Activated CD8-positive, alpha-beta memory T cell treated with anti-CD3 and anti-CD28 coated beads for 24 hours (primary cell): ENCODE measurements at places on chromosomes 12 and 14.

- no peak for DNase-seq
Measured at GRCh38 chr12:101782273-101782731, 43.0 kb upstream of the SYCP3 start.

GRCh38 chr12:124871297-124871696, 7.6 kb upstream of the SCARB1 start:
- no peak for DNase-seq

DNA sequence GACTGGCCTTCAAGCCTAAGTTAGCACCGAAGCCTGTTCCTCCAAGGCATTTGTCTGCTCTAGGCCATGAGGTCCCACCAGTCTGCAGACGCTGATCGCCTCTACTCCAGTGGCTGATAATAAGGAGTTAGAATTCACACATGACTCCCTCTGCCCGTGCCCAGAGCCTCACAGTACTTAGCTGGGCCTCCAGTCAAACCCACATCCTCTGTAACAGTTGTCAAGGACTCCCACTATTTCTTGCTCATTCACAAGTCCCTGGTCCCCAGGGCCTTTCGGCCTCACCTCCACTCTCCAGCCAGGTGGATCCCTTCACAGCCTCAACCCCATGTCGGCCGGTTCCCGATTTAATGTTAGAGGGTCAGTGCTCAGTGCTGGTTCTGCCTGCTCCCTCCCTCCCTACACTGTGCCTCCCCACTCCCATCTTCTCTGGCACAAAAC, 6.3 kb upstream of the KRT5 start:
- DNase-seq = peak; percentile 51

DNA sequence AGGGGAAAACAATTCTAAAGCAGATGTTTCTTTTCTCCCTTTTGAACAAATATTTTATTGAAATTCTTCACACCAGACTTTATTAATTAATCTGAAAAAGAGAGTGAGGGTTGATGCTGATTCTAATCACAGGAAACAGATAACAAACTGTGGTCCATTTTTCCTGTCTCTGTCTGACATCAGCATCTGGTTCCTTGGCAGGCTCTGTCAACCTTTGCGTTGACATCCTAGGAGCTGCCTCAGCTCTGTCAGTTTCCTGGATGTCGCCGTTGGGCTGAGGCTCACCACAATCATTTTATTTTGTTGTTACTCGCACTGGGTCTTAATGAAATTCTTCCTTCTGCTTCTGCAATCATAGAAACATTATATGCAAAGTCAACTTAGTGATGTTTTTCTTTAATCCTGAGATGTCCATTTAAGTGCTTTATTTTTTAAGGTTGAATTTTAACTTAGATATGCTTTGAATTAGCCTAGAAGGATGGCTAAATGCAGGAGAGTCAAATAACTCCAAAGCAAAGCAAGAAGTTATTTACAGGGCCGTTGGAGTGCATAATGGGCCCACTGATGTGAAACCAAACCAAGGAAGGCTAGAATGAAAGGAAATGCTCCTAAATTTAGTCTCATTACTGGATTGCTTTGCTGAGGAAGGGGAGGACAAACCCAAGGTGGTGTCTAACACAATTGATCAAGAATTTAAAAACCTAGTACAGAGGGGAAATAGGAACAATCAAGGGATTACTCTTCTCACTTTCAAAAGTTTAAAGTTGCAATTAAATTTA, 542.4 kb downstream of the FLRT2 start:
- no peak for DNase-seq

GRCh38 chr14:66401449-66402095, 84.6 kb upstream of the CCDC196 start:
- no peak for DNase-seq

DNA sequence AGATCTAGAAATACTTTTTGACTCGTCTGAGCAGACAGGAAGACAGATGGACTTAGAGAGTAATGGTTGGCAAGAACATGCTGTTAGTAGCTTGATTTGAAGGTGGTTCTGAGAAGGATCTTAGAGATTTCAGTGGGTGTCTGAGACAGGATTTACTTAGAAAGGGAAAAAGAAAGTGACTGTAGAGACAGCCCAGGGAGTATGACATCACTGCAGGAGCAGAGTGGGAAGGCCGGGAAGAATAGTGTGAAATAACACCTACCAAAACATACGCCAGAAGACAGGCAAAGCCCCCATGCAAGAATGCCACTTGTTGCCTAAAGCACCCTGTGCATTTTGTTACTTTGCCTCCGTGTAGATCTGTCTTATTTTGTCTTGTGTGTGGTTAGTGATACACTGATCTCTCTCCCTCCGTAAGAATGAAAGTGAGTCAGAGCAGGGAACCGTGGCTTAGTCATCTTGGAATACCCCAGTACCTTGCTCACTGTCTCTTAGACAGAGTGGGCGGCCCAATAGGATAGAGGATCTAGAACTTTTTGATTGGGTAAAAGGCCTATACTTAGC, 161.3 kb upstream of the IFNG-AS1 start:
- peak; percentile 65 for DNase-seq

- DNase-seq = no peak
Measured at GRCh38 chr12:112938751-112939150, 477 bp downstream of the OAS3 start.

GRCh38 chr14:52458721-52459085, 93.6 kb downstream of the TXNDC16 start:
- DNase-seq = no peak

- no peak for DNase-seq
Measured at GRCh38 chr14:22814941-22815713, at the start of gene SLC7A7. Gene SLC7A7 (minus strand): TSS chr14:22815435. CDS start chr14:22813398, 2,037 bp downstream.

GRCh38 chr12:47276621-47277309, 197.0 kb upstream of the AMIGO2 start:
- DNase-seq = no peak

DNA sequence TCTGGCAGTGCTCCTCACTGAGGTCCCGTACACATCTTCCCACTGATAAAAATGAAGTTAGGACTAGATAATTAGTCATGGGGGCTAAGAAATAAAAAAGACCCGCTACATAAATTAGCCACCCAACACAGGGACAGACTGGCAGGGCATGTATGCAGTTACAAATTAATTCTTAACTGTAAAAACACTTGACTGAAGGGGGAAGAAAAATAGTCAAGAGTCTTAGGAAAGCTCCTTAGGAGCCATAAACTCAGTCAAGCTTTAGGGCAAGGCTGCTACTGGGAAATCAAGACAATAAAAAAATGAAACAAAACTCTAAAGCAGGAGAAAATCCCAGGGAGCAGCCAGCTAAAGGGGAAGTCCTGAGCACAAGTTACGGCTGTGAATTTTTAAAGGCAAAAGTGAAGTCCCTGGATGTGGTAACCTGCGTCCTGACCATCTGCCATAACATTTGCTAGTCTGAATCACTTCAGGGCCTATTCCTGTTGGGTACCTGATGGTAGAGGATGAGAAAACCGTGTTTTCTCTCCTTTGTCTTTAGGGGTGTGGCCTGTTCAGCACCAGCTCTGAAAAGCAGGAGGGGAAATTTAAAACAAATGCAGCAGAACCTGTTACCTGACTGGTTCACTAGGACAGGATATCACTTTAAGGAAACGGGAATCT, 7.5 kb upstream of the NPFF start:
- DNase-seq = no peak

GRCh38 chr14:24900269-24901100, 149.5 kb downstream of the STXBP6 start:
- no peak for DNase-seq

GRCh38 chr12:9253464-9253863, 45.3 kb upstream of the PZP start:
- DNase-seq = no peak

- DNase-seq = no peak
Measured at GRCh38 chr12:108151533-108152169, 22.6 kb downstream of the WSCD2 start.

- DNase-seq = no peak
Measured at GRCh38 chr14:76350671-76351070, 25.3 kb upstream of the ESRRB start.

DNA sequence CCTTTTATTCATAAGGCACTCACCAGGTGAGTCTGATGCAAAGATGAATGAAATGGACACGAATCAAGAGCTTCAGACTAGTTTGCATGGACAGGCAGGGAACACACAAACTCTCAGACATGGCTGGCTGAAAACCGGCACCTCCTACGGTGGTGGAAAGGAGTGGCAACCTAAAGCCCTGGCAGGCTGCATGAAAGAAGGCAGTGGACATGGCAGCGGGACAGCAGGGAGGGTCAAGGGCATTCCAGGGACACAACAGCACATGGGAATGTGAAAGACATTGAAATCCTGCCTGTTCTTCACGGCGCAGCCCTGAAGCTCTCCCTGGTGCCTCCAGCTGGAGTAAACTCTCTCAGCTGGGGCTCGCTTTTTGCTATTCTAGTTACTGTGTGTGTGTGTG, 16.6 kb upstream of the LRTM2 start:
- no peak for DNase-seq

- no peak for DNase-seq
Measured at GRCh38 chr12:32995623-32996022, 99.0 kb upstream of the PKP2 start.

GRCh38 chr14:69643430-69644200, 32.2 kb downstream of the SUSD6 start:
- peak; percentile 79 for DNase-seq

- no peak for DNase-seq
Measured at GRCh38 chr12:61574339-61574738, 685.9 kb upstream of the USP15 start.

- no peak for DNase-seq
Measured at GRCh38 chr14:100857923-100858837, 32.3 kb downstream of the MEG3 start.

GRCh38 chr14:105063056-105063455, 2.2 kb downstream of the GPR132 start:
- DNase-seq = no peak

- DNase-seq = no peak
Measured at GRCh38 chr12:21786041-21786531, 11.6 kb upstream of the KCNJ8 start.

DNA sequence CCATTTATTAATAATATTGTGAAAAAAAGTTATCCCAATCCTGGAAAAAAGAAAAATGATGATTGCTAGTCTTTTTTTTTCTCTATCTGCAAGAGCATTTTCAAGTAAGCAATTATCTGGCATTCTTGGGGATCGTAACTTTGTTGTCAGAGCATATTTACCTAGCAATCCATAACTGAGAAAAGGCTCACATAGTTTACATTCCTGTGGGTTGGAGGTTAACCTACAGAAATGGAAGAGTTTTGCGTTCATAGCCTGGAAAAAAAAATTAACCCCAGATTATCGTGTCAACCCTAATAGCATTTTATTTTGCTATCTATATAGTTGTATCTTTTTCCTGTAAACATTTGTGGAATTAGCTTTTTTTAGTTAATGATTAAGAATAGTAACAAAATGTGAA, 292.3 kb downstream of the DAD1 start:
- DNase-seq = no peak

- DNase-seq = no peak
Measured at GRCh38 chr12:132218527-132218875, 74.2 kb downstream of the NOC4L start.

DNA sequence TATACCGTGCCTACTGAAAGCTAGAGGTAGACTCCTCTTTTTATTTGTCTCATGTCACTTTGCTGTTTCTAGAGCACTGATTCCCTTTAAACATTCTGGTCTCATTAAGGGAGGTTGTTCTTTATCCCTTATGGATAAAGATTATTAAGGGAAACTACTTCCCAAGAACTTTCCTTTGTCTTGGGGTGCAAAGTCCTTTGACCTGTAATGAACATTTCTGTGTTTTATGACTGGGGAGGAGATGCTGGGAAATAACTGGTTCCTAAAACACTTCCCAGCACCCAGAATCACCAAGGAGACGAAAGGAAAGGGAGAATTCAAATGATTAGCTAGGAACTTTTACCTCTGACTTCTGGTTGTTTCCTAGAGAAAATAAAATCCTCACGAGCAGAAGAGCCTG, 63.2 kb upstream of the ACTN1 start:
- no peak for DNase-seq

- DNase-seq = no peak
Measured at GRCh38 chr12:12845794-12846243, 32.7 kb downstream of the DDX47 start.

DNA sequence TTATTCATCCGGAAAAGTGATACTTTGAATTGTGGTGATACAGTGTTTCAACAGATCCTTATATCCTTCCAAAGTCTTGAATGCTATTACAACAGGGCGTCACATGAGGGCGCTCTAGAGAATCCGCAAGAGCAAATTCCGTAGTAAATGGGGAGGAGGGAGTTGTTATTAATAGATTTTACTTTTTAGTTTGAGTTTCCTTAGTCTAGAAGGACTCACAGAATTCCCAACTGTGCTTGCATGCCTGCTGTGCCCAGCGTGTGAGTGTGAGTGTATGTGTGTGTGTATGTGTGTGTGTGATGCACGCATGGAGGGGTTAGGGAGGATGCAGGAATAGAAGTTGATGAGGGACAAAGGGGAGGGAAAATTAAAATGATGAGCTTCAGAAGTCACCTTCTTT, 375.3 kb downstream of the C12orf75 start:
- no peak for DNase-seq

DNA sequence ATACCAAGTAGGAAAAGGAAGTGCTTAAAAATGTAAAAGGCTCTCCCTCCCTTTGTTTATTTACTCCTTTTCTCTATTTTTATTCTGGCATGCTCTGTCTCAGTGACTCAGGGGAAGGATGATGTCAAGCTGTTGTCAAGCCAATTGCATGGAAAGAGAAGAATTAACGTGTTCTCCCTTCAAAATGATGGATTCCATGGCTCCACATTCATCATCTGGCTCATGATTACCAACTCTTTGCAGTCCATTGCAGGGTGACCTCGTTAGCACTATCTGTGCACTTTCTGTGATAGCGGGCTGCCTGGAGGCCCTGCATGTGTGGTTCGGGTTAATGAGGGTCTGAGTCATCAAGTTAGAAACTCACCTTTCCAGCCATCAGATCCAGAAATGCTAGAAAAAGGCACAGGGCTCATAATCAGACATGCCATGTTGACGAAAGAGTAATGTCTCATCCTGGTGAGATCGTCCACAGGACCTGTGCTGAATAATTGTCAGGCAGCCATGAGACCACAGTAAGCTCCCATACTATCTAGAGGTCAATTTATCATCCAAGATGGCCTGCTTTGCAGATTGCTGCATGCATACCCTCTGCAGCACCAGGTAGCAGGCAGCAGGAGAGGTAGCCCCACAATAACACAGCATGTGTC, 79.2 kb upstream of the BTG1 start:
- DNase-seq = no peak

DNA sequence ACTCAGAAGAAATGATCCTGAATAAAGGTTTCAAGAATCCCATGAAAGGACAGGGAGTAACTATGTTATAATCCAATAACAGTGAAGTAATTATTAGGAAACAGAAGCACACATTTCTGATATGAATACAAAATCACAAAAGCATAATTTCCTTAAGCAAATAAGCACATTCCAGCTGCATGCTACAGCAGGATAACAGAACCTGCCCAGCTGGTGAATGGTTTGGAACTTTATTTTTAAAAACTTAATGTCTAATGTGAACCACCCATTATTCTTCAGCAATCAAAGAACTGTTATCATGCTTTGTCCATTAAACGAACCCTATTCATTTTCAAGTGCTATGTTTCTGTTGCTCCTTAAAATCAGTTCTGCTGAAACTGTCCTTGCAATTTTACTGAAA, 13.4 kb downstream of the SPTLC2 start:
- DNase-seq = no peak

GRCh38 chr12:68831751-68832503, 23.9 kb downstream of the MDM2 start:
- DNase-seq = no peak
